Daoy (cell line): ENCODE measurements at places on chromosomes 13 and 19.

- DNase-seq, result no peak
These were observed 1597.1 kb upstream of the MIR17HG start for GRCh38 chr13:89750371-89750770.

- DNase-seq, result no peak
These were observed 15.4 kb downstream of the TLE5 start for GRCh38 chr19:3046698-3047495.

DNA sequence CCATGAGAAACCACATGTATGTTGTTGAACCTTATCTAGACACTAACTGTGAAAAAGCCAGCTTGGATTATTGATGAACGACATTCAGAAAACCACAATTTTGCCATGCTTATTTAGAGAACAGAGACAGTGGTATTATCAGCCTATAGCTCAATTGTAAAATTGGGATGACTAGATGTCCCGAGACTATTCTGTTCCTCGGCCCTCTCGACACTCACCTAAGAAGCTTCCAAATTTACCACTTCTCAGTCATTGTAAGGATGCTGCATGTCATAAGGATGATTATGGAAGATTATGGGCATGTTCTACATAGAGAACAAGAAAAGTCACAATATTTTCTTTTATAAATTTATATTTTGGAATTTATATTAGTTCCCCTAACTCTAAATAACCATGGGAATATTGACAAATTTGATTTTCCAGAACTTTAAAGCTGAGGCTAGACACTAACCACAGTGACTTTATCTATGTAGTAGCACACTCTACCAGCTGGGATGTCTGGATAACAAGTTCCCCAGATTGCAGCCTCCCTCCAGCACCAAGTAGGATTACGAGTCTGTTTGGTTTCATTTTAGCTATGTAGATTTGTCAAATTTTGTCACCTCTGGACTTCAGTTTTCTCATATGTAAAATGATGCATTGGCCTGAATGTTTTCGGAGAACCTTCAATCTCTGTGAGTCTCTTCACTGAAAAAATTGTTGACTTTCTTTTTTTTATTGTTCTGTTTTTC is 513.6 kb downstream of the IRS2 start:
- DNase-seq, result no peak

GRCh38 chr13:27186295-27186694 is 14.7 kb upstream of the USP12 start:
- no peak for DNase-seq

DNA sequence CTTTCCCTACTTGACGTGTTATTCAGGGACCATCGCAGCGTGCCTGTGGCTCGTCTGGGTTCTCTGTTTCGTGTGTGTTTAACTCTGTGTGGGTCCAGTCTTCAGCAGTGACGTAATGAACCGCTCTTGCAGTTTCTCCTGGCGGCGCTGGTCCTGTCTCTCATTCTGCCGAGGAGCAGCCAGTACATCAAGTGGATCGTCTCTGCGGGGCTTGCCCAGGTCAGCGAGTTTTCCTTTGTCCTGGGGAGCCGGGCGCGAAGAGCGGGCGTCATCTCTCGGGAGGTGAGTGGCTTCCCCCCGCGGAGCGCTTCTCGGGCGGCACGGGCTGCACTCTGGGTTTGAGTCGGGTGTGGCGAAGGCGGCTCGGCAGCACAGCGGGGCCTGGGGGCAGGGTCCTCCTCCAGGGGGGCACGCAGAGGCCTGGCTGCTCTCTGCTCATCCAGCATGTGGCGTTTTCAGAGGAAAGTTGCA is 36.3 kb upstream of the TFDP1 start:
- peak; percentile 64 for DNase-seq

- no peak for DNase-seq
These were observed 700.0 kb downstream of the SLITRK6 start for GRCh38 chr13:85099245-85099644.
